Fibroblast of gingiva (primary cell): ENCODE measurements at places on chromosomes 11 and 22.

GRCh38 chr11:114301927-114302326 lies 5.7 kb downstream of the NNMT start:
- no peak for DNase-seq

GRCh38 chr11:71242391-71242790 lies 10.0 kb downstream of the SHANK2 start:
- DNase-seq = no peak

DNA sequence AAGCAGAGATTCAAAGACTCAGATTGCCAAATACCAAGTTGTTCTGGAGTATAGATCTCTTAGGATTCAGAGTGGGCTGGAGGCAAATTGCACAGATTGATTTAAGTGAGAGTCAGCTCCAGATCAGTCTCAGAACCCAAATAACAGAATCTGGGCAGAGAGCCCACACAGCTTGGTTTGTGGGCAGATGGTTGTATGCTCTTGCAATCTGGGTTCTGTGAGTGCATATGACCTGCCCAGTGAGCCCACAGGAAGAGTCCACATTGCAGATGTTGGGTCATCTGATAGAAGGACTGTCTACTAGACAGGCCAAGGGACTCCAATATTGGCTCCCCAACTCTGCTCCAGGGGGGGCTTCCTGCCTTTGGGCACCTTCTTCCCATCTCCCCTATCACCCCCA lies 65.9 kb downstream of the ADAMTS15 start:
- peak; percentile 68 for DNase-seq

- DNase-seq = no peak
These were observed 16.5 kb downstream of the BRD1 start for GRCh38 chr22:49811020-49811791.

DNA sequence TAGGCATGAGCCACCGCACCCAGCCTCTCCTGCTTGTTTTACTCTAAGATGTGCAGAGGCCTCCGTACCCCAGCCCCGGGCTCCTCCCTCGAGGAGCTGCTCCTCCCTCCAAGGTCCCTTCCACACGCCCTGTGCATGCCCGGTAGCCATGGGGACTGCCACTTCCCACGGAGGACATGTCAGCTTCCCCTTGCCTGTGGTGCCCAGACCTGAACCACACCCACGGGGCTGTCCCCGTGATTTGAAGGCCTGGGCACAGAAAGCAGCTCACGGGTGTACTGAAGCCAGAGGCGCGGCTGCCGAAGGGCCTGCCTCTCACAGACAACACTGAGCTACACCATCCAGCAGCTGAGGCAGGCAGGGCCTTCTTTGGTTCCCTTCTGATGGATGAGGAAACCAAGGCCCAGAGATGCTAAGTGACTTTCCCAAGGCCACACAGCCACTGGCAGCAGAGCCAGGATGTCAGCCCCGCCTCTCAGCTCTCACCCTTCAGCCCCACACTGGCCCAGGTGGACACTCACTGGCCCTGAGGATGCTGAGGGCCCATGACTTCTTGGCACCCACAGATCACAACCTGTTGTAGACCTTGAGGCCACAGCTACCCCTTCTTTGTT lies 7.3 kb downstream of the INS start:
- no peak for DNase-seq

GRCh38 chr22:46295277-46295971 lies 1.2 kb upstream of the GTSE1 start:
- DNase-seq = no peak

DNA sequence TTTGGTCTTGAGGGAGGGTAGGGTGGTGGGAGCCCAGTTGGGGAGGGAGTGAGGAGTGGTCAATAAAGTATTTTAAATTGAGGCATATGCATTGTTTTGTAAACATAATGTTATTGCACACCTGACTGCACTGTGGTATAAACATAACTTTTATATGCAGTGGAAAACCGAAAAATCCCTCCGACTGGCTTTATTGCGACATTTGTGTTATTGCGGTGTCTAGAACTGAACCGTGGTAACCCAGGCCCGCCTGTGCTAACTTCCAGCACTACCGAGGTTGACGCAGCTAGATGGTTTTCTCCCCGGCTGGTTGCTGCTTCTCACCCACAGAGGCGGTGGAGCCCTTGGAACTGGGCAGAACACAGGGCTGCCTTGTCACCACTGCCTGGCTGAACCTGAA lies 7.6 kb upstream of the RNH1 start:
- DNase-seq = no peak

- DNase-seq = no peak
These were observed 35.7 kb upstream of the ARFGAP3 start for GRCh38 chr22:42892571-42893316.
